M059J (cell line): ENCODE measurements at places on chromosomes 5 and 9.

GRCh38 chr5:138666226-138666742 is 86.9 kb upstream of the CTNNA1 start:
- no peak for DNase-seq

DNA sequence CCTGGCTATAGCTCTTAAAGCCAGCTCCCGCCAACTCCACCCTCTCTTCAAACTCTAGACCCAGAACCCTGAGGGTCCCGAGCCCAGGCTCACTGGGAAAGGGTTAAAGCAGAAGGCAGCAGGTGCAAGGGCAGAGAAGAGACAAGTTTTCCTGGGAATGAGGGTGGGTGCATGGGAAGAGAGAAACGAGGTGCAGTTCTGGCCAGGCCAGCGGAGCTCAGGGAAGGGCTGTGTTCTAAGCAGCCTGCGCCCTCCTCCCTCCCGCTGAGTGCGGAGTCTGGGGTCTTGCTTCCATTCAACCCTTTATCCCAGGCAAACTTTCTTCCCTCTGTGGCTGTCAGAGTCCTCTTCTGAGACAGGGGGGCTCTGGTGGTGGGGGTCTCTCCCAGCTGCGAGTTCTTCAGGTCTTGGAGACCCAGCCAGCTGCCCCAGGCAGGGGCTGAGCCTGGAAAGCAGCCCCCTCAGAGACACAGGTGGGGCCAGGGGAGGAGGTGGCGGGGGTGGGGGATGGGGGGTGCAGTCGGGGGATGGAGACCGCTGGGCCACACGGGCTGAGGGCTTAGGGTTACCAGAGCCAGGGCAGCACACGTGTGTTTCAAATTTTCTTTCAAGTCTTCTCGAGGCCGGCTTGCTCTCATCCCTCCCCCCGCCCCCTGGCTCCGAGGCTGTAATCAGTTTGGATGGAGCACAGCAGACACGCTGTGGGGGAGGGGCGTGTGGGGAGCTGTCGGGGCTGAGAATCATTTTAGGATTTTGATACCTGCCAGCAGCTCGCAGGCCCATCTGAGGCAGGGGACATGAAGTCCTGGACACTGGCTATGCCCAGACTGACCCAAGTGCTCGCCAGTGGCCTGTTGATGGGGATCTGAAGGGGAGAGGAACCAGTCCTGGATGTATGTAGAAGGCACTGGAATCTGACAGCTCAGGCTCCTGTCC is 169.6 kb upstream of the SMIM23 start:
- no peak for DNase-seq

DNA sequence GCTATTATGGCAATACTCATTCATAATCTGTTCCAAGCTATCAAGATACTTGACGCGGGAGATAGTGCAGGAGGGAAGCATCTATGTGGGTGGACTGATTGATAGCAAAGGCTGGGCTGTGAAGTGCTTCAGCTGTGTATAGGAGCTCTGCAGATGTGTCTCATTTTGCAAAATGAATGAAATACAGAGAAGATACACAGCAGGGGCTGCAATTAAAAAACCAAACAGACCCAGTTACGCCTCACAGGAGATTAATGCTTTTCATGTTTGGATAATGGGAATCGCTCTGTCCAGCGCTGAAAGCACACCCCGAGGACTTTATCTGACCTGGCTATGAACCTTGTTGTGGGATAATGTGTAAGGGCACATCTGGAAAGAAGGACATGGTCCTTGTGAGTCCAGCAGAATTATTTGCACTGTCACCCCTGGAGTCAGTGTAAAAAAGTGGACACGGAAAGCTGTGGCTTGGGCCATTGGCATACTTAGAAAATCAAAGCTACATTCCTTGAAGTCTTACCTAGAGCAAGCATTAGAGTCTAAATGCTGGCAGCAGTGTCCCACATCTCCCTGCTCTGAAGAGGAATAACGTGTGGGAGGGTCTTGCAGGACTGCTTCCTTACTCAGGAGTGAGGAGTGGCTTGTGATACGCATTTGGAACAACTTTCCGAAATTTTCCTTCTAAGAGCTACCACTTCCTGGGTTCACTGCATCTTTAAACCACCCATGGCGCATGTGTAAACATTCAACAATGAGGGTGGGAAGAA is 2.6 kb downstream of the SH3RF2 start:
- peak; percentile 68 for DNase-seq

- DNase-seq, result no peak
These were observed 21.5 kb downstream of the DCANP1 start for GRCh38 chr5:135425641-135426040.

DNA sequence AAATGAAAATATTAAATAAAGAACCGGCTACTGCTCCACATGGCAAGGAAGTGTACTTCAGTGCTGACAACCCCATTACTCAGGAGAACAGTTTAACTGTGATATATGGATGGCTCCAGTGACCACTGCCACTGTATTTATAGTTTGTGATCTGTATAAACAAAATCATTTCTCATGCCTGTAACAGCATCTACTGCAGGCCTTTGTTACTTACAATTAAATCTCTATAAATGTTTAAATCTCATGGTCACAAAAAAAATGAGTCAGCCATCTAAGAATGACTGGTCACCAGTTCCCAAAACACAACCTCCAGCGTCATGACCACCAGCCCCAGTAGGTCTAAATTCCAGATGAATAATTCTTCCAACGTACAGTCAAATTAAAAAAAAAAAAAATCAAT is 24.6 kb downstream of the SERINC5 start:
- peak; percentile 96 for DNase-seq
